ENCODE measurements at places on chromosomes 5 and 9.

DNA sequence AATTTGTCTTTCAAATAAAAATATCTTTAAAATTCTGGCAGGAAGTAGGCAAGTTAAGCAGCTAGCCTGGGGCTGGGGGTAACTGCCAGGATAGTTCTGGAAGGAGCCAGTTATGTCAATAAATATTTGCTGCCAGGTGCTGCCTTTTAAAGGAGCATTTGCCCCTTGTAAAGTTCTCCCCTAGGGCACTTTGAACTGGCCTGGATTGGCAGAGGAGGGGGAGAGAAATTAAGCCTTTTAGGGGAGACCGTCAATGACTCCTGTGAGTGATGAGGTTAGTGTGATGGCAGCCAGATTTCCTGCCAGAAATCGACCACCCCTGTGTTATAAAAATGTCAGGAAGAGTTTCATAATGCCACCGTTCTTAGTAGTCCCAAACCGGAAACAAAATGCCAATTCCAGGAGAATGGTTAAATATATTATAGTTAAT lies 89.8 kb upstream of the ELL2 start:
- DNase-seq: peak; percentile 46

- DNase-seq: no peak
These were observed 595 bp upstream of the BTNL9 start for GRCh38 chr5:181039471-181039870.

DNA sequence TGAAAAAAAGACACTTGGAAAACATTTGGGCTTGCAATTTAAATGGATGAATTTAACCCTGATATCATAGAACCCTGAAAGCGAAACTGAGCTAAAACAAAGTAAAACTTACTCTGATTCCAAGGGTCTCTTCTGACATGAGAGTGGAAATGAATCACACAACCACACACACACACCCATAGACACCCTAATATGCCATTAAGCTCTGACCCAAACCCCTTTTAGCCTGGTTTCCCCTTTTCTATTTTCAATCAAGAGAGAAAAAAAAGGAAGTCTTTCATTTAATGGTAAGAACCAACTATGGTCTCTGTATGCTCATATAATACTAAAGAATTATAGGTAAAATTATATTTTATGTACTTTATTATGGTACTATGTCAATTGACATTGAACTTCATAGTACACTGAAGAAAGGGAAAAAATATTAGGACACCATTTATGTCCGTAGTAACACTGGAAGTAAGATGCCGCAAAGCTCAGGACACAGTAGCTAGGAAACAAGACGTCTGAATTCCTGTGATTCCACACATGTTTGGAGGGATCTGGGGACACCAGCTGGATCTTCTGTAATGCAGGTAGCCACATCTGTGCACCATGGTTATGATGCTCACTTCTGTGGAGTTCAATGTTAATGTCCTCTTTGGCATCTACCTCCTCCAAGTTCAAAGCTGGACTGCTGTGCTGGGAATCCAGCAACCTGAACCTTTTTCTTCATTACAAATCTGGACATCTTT lies 95.8 kb downstream of the PCSK1 start:
- no peak for DNase-seq

- DNase-seq: no peak
These were observed 48.7 kb downstream of the KIAA1958 start for GRCh38 chr9:112535301-112535700.

- DNase-seq: no peak
These were observed 227.9 kb upstream of the CLINT1 start for GRCh38 chr5:158086856-158087255.

DNA sequence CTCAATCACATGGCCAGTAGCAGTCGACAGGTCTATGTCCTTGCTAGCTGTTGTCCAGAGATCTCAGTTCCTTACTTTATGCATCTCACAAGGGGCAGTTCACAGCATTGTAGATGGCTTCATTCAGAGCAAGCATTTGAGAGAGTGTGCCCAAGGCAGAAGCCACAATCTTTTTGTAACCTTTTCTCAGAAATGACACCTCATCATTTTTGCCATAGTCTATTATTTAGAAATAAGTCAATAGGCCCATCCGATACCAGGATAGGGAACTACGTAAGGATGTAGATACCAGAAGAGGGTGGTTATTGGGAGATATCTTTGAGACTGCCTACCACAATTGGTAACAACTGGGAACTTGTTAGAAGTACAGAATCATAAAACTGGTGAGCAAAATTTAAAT lies 37.1 kb downstream of the LURAP1L start:
- DNase-seq: no peak

DNA sequence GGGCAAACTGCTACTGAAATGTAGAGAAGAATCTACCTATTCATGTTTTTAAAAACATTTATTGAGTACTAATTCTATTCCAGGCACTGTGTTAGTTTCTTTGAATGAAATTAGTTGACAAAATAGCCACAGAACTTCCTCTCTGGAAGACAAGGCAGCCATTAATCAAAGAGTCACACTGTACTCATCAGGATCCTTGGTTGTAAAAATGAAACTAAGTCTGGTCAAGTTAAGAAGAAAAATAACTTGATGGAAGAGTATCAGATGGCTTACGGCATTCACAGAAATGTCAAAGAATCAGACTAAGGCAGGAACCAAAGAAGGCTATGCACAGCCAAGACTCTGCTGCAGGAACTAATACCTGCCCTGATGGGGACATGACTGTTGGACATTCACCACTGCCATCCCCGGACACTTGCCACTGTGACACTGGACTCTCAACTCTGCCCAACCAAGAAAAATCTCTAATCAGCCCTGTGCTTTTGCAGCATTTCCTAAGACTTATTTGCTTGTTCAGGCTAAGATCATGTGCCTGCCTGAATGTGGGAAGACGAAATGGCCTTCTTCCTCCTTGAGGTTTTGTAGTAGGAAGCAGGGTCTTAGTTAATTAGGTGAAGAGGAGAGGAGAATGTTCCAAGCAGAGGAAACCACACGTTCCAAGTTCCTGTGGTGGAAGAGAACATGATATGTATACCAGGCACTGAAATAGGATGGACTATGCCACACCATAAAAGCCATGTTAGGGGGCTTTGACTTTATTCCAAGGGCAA lies 23.3 kb upstream of the NDUFB6 start:
- no peak for DNase-seq

DNA sequence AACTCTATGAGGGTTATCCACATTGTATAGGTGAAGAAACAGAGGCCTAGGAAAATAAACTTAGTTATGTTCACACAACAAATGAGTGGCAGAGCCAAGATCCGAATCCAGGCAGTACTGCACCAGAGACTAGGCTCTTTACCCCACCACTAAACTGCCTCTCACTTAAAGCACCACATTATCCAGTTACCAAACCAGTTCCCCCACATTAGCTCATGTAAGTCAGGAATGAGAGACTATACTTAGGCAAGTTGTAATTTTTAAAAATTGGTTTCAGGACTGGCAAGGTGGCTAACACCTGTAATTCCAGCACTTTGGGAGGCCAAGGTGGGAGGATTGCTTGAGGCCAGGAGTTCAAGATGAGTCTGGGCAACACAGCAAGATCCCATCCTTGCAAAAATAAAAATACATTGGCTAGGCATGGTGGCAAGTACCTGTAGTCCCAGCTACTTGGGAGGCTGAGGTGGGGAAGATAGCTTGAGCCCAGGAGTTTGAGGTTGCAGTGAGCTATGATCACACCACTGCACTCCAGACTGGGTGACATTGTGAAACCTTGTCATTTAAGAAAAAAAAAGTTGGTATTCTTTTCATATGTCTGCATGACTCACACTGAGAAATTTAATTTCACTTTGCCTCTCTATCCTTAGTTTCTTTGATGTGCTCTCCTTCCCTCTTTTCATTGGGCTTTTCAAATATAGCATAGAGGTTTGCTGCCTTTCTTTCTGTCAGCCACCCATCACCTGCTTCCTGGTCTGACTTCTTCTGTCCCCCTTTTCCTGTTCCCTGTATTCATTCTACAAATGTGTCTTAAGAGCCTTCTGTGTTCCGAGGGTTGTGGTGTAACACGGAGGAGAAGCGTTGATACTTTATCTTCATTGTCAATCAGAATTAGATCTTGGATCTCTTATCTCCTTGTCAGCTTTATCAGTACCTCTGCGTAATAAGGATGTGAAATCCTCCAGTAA lies 64.7 kb downstream of the ERMP1 start:
- no peak for DNase-seq

DNA sequence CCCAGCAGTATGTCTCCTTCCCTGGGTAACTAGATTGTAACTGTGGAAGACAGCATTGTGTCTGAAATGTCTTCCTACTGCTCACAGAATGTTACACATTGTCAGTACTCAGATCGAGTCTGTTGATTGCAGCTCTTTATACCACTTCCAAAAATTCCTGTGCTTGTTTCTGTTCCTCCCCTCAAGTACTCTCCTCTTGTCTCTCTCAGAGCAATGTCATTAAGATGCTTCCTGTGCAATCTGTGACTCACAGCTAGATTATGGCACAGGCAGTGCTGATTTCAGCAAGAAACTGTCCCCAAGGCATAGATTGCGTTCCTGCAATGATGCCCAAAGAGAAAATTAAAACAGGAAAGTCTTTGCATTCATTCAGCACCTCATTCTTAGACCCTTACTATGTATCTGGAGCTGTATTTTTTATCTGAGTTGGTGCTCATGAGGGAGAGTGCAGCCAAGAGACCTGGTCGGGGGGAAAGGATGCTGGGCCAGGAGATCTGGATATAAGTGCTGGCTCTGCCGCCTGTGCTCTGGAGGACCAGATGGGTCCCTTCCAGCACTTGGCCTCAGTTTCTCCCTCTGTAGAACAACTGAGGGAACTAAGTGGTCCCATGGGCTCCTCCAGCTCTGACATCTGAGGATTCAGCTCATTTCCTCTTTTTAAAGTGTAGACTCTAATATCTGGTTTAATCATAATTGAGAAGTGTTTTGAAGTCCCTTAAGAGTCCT lies 40.8 kb upstream of the GNPDA1 start:
- DNase-seq: no peak

GRCh38 chr5:25851301-25851700 lies 1187.1 kb downstream of the CDH9 start:
- DNase-seq: no peak

GRCh38 chr9:81557452-81558090 lies 131.8 kb downstream of the TLE1 start:
- no peak for DNase-seq

GRCh38 chr5:97478483-97478882 lies 295.4 kb upstream of the RIOK2 start:
- DNase-seq: no peak

GRCh38 chr5:153130296-153130695 lies 360.2 kb upstream of the GRIA1 start:
- DNase-seq: no peak

- DNase-seq: no peak
These were observed 548.9 kb upstream of the CLINT1 start for GRCh38 chr5:158407824-158408195.

GRCh38 chr5:25649628-25650265 lies 1005.0 kb upstream of the CDH10 start:
- no peak for DNase-seq

DNA sequence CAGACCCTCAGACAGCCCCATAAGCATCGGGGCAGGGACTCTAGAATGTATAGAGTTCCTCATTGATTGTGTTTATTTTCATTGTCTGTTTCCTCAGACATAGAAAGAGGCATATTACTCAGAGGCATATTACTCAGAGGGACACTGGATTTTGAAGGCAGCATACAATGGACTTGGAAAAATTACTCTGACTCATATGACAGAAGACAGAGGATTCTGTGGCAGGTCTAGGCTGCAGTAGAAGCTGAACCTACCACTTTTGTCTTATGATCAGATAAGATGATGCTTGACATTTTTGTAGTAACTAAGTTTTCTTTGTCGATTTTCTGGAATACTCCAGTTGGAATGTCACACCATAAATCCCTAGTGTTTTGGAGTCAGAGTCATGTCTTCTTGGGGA lies 105.2 kb downstream of the ST8SIA4 start:
- DNase-seq: no peak

- no peak for DNase-seq
These were observed 270.2 kb upstream of the PDE4D start for GRCh38 chr5:60163762-60164161.

GRCh38 chr5:133059621-133060020 lies 7.8 kb downstream of the HSPA4 start:
- no peak for DNase-seq

DNA sequence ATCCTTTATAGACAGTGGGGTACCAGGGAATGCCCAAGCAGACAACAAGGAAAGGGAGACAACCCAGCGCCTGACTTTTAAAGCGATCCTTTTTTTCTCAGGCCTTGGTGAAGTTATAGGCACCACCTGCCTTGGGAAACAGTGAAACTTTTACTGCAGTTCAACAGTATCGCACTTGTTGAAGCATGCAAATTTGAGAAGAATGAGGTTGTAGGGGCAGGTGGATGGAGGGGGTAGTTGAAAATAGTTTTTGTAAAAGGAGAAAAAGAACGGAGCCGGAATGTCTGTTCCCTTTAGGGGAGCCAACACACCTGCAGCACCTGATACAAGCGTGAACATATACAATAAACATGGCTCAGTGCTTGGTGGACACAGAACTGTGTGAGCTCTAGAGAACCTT lies 190.2 kb upstream of the NR3C1 start:
- no peak for DNase-seq

- DNase-seq: peak; percentile 21
These were observed 62.7 kb upstream of the ZNF354A start for GRCh38 chr5:178793151-178793550.

- peak; percentile 35 for DNase-seq
These were observed 92.3 kb downstream of the STRBP start for GRCh38 chr9:123175854-123176629.

DNA sequence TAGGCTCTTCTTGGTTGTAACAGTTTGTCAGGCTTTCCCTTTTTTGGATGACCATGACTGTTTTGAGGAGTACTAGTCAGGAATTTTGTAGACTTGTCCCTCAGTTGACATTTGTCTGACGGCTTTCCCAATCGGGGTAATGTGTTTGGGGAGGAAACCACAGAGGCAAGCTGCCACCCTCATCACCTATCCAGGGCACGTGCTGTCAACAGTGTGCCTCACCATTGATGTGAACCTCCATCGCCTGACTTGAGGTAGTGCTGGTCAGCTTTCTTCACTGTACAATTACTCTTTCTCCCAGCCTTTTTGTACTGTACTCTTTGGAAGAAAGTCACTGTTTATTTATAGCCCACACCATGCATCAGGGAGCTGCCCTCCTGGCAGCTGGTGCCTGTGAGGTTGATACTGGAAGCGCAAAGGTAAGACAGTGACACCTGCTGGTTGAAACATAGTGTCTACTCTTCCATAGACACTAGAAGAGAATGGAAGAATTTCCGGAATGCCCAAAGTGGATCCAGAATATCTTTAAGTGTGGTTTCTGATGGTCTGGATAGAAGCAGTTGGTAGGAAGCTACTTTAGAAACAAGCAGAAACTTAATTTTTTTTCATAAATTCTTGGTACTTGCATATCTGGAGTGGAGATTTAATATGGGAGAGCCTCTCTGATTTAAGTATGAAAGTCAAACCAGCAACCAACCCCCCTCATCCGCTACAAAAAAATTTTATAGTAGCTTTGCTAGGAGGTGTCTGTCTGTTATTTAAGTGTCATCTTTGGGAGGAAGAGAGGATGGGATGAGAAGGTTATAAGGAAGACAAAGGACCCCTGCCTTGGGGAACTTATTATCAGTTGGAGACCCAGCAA lies 69.3 kb downstream of the SNX30 start:
- DNase-seq: no peak

GRCh38 chr9:15213249-15213648 lies 93.8 kb downstream of the TTC39B start:
- no peak for DNase-seq

Measured in LNCaP clone FGC (cell line).